ENCODE measurements at places on chromosomes 12 and 14. TPM values are rescaled to one million over a fixed set of nuclear protein-coding genes. Genes with fewer than 3 reads are reported as not detected.

- peaks cover 91% of the 10 kb centered on the region for H3K27me3 ChIP-seq
- DNase-seq: no peak
- H3K4me3 ChIP-seq: no peak overlapping the region
- no peak overlapping the region for H3K27ac ChIP-seq
- H3K4me1 ChIP-seq: peaks cover 32% of the 10 kb centered on the region
These were observed 4.7 kb downstream of the DDN start for GRCh38 chr12:48994224-48995085.

- no peak overlapping the region for H3K27ac ChIP-seq
- no peak for DNase-seq
- H3K4me3 ChIP-seq: no peak overlapping the region
- no peaks in the 10 kb centered on the region for H3K4me1 ChIP-seq
These were observed 84.5 kb downstream of the BBS10 start for GRCh38 chr12:76263696-76264095.

DNA sequence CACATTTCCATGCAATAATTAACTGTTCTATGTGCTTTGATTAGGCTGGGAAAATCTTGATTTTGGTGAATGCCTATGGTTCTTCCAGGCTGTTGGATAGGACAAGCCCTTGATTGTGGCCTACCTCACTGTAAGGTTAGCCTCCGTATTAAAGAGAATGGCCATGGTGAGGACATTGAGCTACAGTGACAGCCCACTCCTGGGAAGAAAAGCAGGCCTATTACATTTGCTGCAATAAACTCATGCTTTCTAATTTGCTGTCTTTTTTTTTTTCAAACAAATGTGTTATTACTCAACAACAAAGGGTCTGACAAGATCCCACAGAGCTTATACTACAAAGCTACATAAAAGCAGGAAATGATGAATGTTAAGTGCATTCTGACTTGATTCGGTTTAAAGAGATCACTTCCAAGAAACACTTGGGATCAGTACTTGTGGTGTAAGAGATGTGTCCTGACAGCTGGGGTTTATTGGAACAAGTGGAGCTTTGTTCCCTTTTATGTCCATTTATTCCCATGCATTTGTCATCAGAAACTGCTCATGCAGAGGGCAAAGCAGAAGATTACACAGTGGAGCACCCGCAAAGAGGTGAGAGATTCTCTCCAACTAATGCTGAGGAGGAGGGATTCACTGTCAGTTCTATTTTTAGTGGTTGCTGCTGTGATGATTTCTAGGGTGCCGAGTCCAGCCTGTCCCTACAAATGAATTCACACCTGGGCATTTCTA, 29.1 kb upstream of the KCNK10 start:
- no peak overlapping the region for H3K27ac ChIP-seq
- no peaks in the 10 kb centered on the region for H3K27me3 ChIP-seq
- no peak for DNase-seq

- H3K4me1 ChIP-seq: peaks cover 4% of the 10 kb centered on the region
- H3K4me3 ChIP-seq: no peak overlapping the region
- no peak overlapping the region for H3K27ac ChIP-seq
These were observed 16.2 kb upstream of the SMARCC2 start for GRCh38 chr12:56205445-56205844.

DNA sequence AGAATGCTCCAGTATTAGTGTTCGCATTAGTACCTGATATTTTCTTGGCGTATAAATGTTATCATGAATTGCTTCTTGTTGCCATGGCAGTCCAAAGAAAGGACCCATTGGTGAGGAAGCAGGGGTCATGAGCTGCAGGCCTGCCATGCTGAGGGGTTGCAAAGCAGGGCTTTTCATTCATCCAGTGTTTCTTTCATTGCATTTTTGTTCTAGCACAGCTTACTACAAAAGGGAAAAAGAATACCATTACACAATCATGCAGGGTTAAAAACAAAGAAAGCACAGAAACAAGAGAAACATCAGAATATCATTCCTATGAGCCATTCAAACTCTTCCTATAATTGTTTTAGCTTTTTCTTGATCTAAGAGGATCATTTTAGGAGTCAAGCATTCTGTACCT, 24.0 kb downstream of the DICER1 start:
- H3K4me1 ChIP-seq: peaks cover 25% of the 10 kb centered on the region
- no peaks in the 10 kb centered on the region for H3K27me3 ChIP-seq
- no peak overlapping the region for H3K27ac ChIP-seq

DNA sequence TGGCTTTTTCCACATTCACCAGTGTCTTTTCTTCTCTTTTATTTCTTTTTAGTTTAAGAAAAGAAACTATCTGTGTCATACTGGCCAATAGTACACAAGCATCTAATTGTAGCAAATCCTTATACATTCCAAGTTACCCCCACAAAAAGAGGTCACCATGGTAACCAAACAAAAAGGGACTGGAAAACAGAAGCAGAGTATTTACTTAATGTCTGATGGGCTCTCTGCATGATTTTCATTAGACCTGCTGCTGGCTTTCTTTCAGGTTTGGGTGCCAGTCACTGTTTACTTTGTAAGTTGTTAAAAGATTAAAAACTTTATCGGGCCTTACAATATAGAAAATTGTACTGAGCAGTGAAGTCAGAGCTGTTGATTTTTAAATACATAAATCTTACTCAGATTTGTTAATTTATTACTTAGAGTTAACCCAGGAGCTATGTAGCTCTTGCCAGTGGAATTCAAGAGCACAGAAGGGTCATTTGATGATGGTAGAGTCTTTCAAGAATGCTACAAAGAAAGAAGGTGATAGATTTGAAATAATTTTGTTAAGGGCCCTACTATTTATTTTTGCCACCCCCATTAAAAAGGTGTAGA, 123.9 kb downstream of the BRMS1L start:
- DNase-seq: no peak
- no peaks in the 10 kb centered on the region for H3K27me3 ChIP-seq
- H3K4me1 ChIP-seq: peaks cover 6% of the 10 kb centered on the region

GRCh38 chr12:92775416-92775815, 72.6 kb downstream of the PLEKHG7 start:
- H3K36me3 ChIP-seq: peaks cover 31% of the 10 kb centered on the region
- H3K4me1 ChIP-seq: no peaks in the 10 kb centered on the region
- no peak overlapping the region for H3K4me3 ChIP-seq

CRIP1 gene
- total RNA-seq: 246 TPM

DPPA3 gene
- total RNA-seq: not detected

RNF212B gene
- total RNA-seq: not detected

ARHGAP9 gene
- total RNA-seq: 27.3 TPM
